ENCODE measurements at places on chromosomes 4 and X. TPM values are rescaled to one million over a fixed set of nuclear protein-coding genes. Genes with fewer than 3 reads are reported as not detected.

The FAM241A gene
- total RNA-seq: 1.9 TPM

The CTAG2 gene
- not detected for total RNA-seq

The P2RY4 gene
- 0.44 TPM for total RNA-seq

The S100G gene
- total RNA-seq: not detected

The CLTRN gene
- total RNA-seq: 0.44 TPM

The MAGEA1 gene
- not detected for total RNA-seq

The AFM gene
- not detected for total RNA-seq

The HTT gene
- 97.1 TPM for total RNA-seq

The ITIH6 gene
- not detected for total RNA-seq

- no peak for DNase-seq
Observed at GRCh38 chrX:23637187-23637586, 30.1 kb upstream of the PRDX4 start.

DNA sequence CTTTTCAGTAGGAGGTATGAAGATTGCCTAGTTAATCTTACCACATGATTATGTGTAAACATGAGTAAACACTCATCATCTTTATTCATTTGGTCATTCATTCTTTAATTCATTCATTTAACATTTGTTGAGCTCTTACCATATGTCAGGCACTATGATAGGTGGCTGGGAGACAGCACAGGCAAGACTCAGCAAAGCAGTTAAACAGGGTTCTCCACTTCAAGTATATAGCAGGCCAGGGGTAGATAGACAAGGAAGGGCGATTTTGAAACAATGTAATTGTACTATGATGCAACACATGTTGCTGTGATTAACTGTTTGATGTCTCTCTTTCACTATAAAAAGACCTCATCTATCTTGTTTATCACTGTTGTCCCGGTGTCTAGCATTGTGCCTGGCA, 84.3 kb upstream of the GPR101 start:
- DNase-seq: no peak

- no peak for DNase-seq
Observed at GRCh38 chrX:56947699-56948098, 47.6 kb downstream of the SPIN3 start.

- DNase-seq: no peak
Observed at GRCh38 chrX:17922303-17922702, 61.2 kb upstream of the RAI2 start.

DNA sequence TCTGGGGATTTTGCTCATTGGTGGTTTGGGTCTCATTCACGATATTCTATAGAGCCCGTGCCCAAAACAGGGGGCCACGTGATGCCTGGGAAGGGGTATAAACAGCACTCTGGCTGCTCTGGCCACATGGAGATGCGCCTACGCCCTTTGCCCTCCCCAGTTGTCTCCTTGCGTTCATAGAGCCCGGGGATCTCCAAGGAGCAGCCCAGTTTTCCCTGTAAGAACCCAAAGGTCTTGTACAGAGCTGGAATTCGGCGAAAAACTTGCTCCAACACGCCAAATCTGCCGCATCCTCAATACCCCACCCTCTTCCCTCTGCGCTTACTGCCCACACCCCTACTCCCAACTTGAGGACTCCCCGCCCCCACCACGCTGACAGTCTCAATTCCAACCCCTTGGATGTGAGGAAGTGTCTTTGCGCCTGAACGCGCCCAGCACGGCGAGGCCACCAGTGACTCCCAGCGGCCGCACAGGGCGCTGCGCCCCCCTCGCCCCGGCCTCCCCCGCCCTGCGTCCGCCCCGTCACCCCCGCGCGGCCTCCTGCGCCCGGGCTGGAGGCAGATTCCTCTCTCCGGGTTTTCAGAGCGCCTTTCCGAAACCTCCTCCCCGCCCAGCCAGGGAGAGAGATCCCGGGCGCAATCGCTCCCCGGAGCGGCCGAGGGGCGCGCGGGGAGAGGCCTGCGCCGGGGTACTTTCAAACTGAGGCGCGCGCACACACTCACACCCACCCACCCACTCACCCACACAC, at the start of gene NHS:
NHS (plus strand) TSS at position 582 of the 748 bp plus-strand sequence. CDS start 558 bp downstream, outside the sequence.
- DNase-seq: no peak

DNA sequence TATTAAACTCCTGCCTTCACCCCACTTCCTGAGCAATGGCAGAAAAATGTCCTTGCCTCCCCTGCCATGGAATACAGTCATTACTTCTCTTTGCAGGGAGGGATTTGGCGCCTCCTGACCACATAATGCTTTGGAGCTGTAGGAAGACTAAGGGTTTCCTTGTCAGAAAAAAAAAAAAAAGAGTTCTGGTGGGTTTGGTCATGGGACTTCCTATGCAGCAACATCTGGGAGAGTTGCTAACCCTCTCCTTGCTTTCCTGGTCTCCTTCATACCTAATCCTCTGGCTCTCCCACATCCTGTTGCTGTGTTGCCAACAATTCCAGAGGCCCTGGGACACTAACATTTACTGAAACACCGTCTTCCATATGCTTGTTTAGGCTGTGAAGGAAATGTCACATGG, 75.1 kb upstream of the MBNL3 start:
- DNase-seq: no peak

DNA sequence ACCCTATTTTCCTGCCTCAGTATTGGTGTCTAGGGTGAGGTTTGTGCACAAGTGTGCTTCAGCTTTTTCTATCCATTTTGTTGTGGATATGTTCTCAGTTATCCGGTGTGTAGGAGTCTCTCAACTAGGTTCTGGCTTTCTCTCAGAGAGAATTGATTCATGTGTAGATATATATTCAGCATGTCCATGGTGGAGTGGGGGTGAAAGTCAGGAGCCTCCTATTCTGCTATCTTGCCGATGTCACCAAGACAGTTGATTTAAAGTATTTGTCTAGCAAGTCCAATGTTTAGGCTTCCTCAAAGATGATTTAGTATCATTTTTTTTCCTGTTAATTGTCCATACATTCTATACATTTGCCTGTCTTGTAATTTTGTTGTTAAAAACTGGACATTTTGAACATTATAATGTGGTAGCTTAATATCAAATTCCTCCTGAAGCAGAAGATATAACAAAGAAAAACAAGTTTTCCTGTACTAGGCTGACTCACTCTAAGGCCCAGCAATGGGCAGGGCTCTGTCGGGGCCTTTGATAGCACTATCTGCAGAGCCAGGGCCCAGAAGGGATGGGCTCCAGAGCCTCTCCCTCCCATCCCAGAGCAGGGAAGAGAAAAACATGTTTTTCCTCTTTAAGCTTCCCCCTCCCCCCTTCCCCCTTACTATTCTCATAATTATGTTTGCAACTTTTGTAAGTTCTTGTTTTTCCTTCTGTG, 37.6 kb downstream of the GLUD2 start:
- no peak for DNase-seq

DNA sequence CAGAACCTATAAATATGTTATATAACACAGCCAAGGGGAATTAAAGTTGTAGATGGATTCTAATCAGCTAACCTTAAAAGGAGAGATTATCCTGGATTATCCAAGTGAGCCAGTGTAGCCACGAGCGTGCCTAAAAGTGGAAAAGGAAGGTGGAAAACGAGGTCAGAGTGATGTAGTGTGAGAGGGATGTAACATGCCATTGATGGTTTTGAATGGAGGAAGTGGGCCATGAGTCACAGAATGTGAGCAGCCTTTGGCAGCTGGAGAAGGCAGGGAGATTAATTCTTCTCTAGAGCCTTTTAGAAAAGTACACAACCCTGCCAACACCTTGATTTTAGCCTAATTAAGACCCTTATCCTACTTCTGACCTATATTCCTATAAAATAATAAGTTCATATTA, 149.1 kb downstream of the SLC39A8 start:
- DNase-seq: no peak

DNA sequence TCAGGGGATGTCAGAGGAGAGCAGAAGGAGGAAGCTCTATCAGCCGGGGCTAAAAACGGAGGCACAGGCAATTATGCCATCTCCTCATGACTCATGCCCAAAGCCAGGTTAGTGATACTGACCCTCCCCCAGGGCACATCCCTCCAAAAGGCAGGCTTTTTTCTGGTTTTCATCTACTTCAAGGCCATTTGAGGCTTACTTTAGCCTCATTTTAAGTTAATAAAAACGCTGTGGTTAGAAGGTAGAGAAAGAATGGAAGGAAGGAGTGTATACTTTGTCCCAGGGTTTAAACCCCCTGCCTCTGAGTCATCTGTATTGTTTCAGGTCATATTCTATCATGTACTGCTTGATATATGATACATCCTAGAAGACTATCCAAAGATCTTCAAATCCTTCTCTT, 89.7 kb upstream of the NDP start:
- DNase-seq: no peak

- DNase-seq: no peak
Observed at GRCh38 chrX:859329-859728, 228.7 kb downstream of the SHOX start.

DNA sequence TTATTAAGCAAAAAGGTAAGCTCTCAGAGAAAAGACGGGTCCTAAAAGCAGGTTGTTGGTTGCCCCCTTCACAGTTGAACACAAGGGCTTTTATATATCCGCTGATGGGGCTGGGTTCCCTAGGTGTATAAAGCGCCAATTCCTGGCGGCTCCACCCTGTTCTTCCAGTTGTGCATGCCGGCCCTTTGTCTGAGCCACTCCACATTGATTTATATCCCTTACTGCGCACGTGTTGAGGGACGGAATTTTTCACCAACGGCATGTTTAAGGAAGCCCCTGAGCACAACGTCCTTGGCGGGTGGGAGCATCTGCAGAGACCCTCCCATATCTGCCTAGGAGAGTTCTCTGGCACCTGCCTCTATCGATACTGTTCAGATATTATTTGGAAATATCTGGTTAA, 135.7 kb downstream of the DTHD1 start:
- no peak for DNase-seq

- DNase-seq: no peak
Observed at GRCh38 chrX:68112321-68112720, 321.0 kb downstream of the OPHN1 start.

DNA sequence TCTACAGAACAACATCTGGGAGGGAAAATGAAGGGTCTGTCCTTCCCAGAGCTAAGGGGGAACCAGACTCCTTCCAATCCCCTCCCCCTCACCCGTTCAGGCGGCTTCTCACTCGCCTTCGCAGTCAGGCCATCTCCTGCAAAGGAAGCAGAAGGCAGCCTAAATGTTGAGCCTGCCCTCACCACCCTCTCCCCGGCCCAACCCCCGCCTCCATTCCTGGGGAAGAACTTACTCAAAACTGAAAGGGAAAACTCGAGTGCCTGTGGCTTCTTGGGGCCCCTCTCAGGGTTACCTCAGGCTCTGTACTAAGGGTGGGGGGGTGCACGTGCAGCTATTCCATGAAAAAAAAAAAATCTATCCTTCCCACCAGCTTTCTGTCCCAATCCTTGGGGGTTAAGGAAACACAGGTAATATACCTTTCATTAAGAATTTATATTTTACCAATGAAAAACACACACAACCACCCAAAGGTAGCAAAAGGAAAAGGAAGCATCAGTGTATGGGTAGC, 2.4 kb downstream of the ZMYM3 start:
- no peak for DNase-seq

- no peak for DNase-seq
Observed at GRCh38 chr4:74197080-74197479, 39.2 kb downstream of the MTHFD2L start.

- no peak for DNase-seq
Observed at GRCh38 chr4:10438924-10439323, 18.3 kb downstream of the ZNF518B start.

GRCh38 chr4:168383510-168383909, 65.0 kb upstream of the DDX60 start:
- DNase-seq: no peak

DNA sequence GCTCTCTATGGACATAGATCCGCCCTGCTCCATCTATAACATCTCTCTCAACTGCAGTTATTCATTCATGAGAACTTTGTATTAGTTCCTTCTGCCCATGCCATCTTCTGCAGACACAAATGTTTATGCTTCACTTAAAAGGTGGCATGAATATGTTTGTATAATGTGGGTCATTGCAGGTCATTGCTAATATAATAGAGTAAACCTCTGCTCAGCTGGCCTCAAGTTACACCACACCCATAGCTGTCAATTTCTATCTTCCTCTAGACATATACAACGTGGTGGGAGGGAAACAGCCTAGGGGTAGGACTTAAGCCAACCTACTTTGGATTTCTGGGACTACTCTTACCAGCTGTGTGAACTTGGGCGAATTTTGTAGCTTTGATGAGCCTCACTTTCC, 129.8 kb downstream of the ATXN3L start:
- DNase-seq: no peak

DNA sequence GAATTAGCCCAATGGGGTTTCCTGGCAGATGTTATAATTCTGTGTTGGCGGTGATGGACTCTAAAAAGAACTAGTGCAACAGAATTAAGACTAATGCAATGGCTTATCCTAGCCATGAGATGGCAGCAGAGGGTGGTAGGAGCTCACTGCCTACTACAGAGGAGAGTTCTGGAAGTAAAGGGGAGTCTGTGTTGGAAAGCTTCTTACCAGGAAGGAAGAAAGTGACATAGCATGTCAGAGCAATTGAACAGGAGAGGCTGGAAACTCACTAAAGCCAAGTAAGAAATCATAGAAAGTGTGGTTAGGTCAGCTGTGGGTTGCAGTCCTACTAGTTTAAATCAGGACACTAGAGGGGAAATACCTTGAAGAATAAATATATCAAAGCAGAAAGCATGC, 6.3 kb upstream of the TRPC5OS start:
- DNase-seq: no peak

GRCh38 chr4:184792950-184793555, 32.7 kb downstream of the ACSL1 start:
- no peak for DNase-seq

GRCh38 chrX:134633832-134634231, 24.4 kb downstream of the PLAC1 start:
- no peak for DNase-seq

DNA sequence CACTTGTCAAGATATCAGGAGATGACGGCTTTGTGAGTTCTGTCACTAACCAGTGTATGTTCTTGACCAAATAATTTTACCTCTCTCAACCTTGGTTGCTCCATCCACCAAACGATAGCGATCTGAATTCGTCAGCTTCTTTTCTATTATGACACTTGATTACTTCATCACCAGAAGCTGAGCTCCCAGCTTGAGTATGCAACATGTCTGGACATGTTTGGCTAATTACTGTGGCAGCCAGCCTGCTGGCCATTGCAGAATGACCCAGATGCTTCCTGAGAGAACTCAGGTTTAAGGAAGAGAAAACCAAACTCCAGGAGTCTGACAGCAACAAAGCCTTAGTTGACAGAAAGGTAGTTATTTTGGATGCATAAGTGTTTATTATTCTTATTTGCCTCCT, 46.4 kb upstream of the PARM1 start:
- no peak for DNase-seq

DNA sequence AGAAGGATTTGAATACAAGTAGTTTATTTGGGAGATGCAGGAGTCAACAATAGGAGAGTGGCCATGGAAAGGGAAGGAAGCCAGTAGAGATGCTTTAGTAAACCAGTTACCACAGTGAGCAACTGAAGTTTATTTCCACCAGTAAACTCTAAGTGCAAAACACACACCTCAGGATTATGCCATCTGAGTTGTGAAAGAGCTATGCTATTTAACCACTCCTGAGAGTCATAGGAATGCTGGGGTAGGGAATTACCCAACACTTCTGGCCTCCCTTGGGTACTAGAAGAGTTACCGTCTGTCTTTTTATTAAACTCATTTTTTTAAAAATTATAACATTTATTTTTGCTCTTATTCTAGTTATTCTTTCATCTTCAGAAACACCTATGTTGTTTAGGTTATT, 834.6 kb upstream of the AMOT start:
- no peak for DNase-seq

- no peak for DNase-seq
Observed at GRCh38 chr4:71765821-71766383, 18.0 kb downstream of the GC start.

- DNase-seq: no peak
Observed at GRCh38 chr4:140865253-140866217, 109.3 kb upstream of the TBC1D9 start.

- DNase-seq: peak; percentile 69
Observed at GRCh38 chr4:970046-970745, 3.2 kb downstream of the DGKQ start.

- no peak for DNase-seq
Observed at GRCh38 chr4:3676907-3677747, 89.1 kb upstream of the ADRA2C start.

Data from T-cell (primary cell).